ENCODE measurements at places on chromosomes 7 and 10. TPM values are rescaled to one million over a fixed set of nuclear protein-coding genes. Genes with fewer than 3 reads are reported as not detected.

Gene SORCS1
- 3.8 TPM for polyA plus RNA-seq

- peak; percentile 93 for DNase-seq
These were observed 19.7 kb downstream of the UBTD1 start for GRCh38 chr10:97518301-97519043.

DNA sequence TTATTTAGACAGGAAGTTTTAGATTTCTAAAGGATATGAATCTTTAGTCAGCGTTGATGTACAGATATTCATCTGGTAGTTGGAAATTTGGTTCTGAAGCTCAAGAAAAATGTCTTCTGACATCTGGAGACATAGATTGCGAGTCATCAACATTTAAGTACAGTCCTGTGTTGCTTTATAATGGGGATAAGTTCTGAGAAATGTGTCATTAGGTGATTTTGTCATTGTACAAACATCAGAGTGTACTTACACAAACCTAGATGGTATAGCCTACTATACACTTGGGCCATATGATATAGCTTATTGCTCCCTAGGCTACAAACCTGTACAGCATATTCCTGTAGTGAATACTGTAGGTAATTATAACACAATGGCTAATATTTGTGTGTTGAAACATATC is 49.6 kb upstream of the UBN2 start:
- no peak for DNase-seq

- DNase-seq, result no peak
These were observed 261.5 kb upstream of the KLF14 start for GRCh38 chr7:130995252-130996081.

- no peak for DNase-seq
These were observed 122.2 kb downstream of the PRKAG2 start for GRCh38 chr7:151754688-151755130.

- peak; percentile 37 for DNase-seq
These were observed 105.5 kb upstream of the SGCE start for GRCh38 chr7:94761451-94761850.

Data from muscle of leg (tissue), 16 donors.